Lung (tissue), 17 donors: ENCODE measurements at places on chromosomes 7 and 10. TPM values are rescaled to one million over a fixed set of nuclear protein-coding genes. Genes with fewer than 3 reads are reported as not detected.

- no peaks in the 10 kb centered on the region for H3K27me3 ChIP-seq
- H3K4me3 ChIP-seq, result no peak overlapping the region
- H3K36me3 ChIP-seq, result no peaks in the 10 kb centered on the region
These were observed 9.2 kb downstream of the INPP5A start for GRCh38 chr10:132546567-132547420.

LIPN gene
- 0.55 TPM for total RNA-seq

GRCh38 chr7:901388-902154, 25.2 kb downstream of the GET4 start:
- peaks cover 6% of the 10 kb centered on the region for H3K36me3 ChIP-seq
- H3K4me1 ChIP-seq, result no peaks in the 10 kb centered on the region
- DNase-seq, result peak; percentile 84
- no peak overlapping the region for H3K4me3 ChIP-seq
- H3K27ac ChIP-seq, result no peak overlapping the region
- no peaks in the 10 kb centered on the region for H3K27me3 ChIP-seq

ZPBP gene
- 0.25 TPM for total RNA-seq

GRCh38 chr10:84267503-84268126, 22.8 kb downstream of the RGR start:
- H3K36me3 ChIP-seq, result no peaks in the 10 kb centered on the region
- DNase-seq, result peak; percentile 32
- H3K27ac ChIP-seq, result no peak overlapping the region
- H3K27me3 ChIP-seq, result no peaks in the 10 kb centered on the region
- H3K4me3 ChIP-seq, result no peak overlapping the region
- no peaks in the 10 kb centered on the region for H3K4me1 ChIP-seq

DNA sequence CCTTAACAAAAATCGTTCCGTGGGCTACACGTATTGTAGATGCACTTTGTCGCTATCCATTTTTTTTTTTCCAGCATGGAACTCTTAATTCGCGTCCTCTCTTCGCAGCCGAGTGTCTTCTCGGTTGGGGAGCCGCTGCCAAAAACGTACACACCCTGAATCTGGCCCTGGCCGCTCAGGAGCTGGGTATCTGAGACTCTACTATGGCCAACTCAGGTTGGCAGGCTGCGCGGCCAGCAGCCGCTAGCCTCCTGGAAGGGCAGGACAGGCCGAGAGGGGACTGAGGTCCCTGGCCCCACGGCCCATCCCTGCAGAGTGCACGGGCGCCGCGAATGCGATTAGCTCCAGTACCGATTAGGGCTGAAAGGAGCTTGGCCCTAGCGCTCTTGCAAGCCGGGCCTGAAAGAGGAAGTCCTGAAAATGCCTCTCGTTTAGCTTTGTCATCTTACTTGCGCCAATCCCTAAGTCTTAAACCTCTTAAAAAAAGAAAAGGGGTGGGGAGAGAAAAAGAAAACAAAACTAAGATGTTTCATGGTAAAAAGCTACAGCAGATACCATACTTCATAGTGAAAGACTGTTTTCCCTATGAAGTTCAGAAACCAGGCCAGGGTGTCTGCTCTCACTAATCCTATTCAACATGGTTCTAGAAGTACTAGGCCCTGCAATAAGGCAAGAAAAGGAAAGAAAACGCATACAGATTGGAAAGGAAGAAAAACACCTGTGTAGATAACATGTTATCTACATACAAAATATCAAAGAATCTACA, 113.2 kb upstream of the RHEB start:
- peak overlapping the region; percentile 36 for H3K4me3 ChIP-seq
- H3K36me3 ChIP-seq, result no peaks in the 10 kb centered on the region
- H3K4me1 ChIP-seq, result no peaks in the 10 kb centered on the region
- no peaks in the 10 kb centered on the region for H3K27me3 ChIP-seq

DNA sequence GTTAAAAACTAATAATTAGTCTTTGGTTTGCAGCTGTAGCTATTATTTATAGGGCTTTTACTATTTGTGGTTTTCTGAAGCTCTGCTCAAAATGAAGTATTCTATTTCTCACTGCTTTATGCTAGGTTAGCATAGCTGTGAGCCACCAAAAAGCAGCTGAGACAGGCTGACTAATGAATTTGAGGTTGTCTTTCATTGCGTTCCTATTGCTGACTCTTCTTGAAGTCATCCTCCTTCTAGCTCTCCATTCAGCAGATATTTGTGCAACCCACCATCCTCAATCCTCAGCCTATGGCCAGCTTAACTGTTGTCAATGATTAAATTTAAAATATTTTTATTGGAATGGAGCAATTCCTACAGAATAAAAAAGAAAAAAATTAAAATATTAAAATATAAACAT, 2.1 kb upstream of the RALA start:
- H3K36me3 ChIP-seq, result no peaks in the 10 kb centered on the region
- peaks cover 11% of the 10 kb centered on the region for H3K4me1 ChIP-seq
- no peak overlapping the region for H3K27ac ChIP-seq
- no peak overlapping the region for H3K4me3 ChIP-seq

DNA sequence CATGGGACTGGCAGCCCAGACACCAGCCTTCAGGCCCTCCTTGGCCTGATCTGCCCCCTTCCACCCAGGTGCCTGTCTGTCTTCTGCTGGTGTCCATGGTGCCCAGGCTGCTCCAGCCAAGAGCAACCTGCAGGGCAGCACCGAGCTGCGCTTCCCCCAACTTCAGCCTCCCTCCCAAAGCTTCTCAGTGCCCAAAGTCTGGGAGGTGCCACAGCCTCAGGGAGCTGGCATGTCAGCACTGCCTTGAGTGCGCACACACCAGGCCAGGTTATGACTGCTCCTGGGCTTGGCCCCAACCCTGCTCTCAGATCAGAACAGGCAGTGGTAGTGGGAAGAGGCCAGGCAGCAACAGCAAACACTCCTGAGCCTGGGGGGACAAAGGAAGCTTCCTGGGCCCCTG, 304.6 kb upstream of the NRG3 start:
- no peak overlapping the region for H3K27ac ChIP-seq
- H3K4me3 ChIP-seq, result no peak overlapping the region
- H3K4me1 ChIP-seq, result no peaks in the 10 kb centered on the region
- no peaks in the 10 kb centered on the region for H3K36me3 ChIP-seq

SAP25 gene
- 8.8 TPM for total RNA-seq

GPR15LG gene
- total RNA-seq, result not detected

DNA sequence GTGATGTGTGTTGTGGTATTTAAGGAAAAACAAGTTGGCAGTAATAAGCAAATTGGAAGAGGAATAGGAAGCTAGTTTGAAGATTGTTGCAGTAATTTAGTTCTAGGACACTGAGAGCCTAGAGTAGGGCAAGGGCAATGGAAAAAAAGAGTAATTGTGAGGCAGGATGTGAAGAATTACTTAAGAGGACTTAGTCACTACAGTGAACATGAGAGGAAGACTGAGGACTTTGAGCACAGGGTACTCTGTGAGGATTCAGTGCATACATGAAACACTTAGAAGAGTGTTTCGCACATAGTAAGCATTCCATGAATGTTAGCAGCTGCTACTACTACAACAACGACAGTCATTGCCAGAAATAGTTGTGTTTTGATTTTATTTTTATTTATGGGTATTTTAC, 30.9 kb upstream of the DKK1 start:
- no peaks in the 10 kb centered on the region for H3K4me1 ChIP-seq
- no peak overlapping the region for H3K27ac ChIP-seq
- no peak for DNase-seq
- no peaks in the 10 kb centered on the region for H3K36me3 ChIP-seq

DNA sequence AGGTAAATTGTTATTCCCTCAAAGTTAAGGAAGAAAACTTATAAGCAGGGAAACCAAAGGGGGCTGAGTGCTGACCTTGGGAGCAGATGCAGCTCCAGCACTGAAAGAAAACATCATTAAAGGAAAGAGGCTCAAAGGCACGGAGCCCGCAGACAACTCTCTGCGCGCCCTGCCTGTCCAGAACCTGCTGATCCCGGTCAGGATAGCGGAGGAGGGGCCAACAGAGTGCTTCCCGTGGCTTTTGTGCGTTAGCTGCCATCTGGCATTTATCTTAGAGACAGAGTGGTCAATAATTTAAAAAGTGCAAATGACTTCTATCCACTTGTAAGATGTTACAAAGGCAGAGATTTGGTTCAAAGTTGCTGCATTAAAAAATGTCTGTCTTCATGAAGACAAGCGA, 162.1 kb downstream of the FANK1 start:
- H3K27ac ChIP-seq, result no peak overlapping the region
- H3K4me1 ChIP-seq, result peaks cover 16% of the 10 kb centered on the region
- no peaks in the 10 kb centered on the region for H3K27me3 ChIP-seq

DNA sequence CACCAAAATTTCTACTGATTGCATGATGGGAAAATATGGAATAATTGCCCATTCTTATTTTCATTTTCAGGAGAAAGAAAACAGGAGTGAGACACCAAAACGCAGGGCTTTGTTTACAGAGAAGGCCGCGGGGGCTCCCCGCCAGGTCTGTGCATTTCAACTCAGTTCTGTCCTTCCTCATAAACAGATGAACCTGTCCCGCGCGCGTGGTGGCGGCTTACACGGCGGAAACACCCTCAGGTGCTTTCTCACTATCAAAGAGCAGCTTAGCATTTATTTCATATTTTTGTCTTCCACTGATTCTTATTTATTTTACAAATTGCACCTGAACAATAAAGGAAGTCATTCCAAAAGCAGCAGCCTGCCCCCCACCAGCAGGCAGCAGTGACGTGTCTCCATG, 579.4 kb downstream of the PTPRN2 start:
- DNase-seq, result no peak
- no peaks in the 10 kb centered on the region for H3K4me1 ChIP-seq
- H3K36me3 ChIP-seq, result no peaks in the 10 kb centered on the region

- H3K27me3 ChIP-seq, result no peaks in the 10 kb centered on the region
- no peaks in the 10 kb centered on the region for H3K4me1 ChIP-seq
- peak; percentile 57 for DNase-seq
- H3K27ac ChIP-seq, result no peak overlapping the region
- peaks cover 8% of the 10 kb centered on the region for H3K36me3 ChIP-seq
These were observed 30.4 kb upstream of the DDC start for GRCh38 chr7:50595491-50596102.

- no peak overlapping the region for H3K27ac ChIP-seq
- no peaks in the 10 kb centered on the region for H3K27me3 ChIP-seq
- no peak for DNase-seq
These were observed 249.5 kb downstream of the LRRTM3 start for GRCh38 chr10:67175354-67175753.

- no peaks in the 10 kb centered on the region for H3K27me3 ChIP-seq
- H3K36me3 ChIP-seq, result no peaks in the 10 kb centered on the region
- no peaks in the 10 kb centered on the region for H3K4me1 ChIP-seq
- no peak for DNase-seq
- no peak overlapping the region for H3K4me3 ChIP-seq
These were observed 8.7 kb upstream of the PTPRN2 start for GRCh38 chr7:158596309-158596708.

DNA sequence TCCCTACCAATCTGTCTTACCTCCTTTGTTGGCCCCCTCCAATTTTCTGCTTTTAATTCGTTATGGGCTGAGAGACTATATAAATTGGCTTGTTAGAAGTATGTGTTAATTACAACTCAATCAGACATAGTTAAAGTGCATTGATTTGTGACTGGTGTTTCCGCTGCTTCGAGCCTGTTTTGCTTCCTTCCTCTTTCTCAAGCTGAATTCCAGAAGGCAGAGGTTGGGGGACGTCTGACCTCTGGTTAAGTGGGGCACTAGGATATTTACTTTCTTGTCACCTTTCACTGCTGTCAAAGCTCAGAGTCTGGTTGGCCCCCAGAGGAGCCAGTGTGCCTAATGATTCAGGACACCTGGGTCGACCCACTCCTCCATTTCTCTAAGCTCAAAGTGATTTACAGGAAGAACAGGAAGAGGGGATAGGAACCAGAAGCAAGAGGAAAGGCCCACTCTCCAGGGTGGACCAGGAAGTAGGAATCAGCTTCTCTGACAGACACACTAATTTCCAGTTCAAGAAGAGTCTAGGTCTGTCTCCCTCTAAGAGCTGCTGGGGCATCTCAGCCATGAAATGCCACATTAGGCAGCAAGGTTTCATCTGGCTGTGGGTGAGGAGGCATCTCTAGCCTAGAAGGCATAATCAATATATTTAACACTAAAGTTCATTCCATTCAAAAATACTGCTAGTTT, 397.2 kb upstream of the NPVF start:
- peaks cover 36% of the 10 kb centered on the region for H3K4me1 ChIP-seq
- H3K27me3 ChIP-seq, result no peaks in the 10 kb centered on the region
- H3K36me3 ChIP-seq, result no peaks in the 10 kb centered on the region
- DNase-seq, result peak; percentile 22
